Kidney (tissue), 22 donors: ENCODE measurements at places on chromosomes 3 and 15. TPM values are rescaled to one million over a fixed set of nuclear protein-coding genes. Genes with fewer than 3 reads are reported as not detected.

DNA sequence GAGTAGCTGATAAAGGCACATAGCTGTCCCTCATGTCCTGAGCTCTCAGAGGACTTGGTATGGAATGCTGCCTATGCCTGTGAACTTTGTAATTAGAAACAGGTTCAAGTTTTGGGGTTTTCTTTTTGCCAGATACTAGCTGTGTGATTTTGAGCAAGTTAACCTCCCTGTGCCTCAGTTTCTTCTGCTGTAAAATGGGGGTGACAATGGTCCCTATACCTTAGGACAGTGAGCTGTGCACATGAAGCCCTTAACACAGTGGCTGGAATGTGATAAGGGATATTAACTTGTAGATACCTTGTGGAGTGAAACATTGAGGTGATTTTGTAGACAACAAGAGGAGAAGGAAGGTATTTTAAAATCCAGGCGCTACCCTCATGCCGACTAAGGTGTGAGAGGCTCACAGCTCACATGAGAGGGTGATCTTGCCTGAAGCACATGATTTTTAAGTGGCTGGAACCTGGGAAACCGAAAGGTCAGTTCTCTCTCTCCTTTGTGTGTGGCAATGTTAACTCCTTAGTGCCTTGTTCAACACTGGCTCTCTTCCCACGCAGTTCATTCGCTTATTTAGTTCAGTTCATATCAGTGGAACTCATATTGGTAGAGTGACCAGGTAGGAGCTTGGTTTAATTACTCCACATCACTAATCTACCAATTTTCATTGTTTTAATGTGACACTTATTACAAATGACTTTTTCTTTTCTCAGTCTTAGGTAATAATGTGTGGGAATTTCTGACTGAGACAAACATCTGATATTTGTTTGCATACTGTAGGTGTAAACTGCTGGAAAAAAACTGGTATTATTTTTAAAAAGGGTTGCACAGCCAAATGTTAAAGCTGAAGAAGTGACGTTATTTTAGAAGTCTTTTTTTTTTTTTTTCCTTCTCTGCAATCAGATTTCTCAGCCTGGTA is 236.2 kb downstream of the ITPR1 start:
- DNase-seq: no peak

The HHATL gene
- not detected for total RNA-seq

DNA sequence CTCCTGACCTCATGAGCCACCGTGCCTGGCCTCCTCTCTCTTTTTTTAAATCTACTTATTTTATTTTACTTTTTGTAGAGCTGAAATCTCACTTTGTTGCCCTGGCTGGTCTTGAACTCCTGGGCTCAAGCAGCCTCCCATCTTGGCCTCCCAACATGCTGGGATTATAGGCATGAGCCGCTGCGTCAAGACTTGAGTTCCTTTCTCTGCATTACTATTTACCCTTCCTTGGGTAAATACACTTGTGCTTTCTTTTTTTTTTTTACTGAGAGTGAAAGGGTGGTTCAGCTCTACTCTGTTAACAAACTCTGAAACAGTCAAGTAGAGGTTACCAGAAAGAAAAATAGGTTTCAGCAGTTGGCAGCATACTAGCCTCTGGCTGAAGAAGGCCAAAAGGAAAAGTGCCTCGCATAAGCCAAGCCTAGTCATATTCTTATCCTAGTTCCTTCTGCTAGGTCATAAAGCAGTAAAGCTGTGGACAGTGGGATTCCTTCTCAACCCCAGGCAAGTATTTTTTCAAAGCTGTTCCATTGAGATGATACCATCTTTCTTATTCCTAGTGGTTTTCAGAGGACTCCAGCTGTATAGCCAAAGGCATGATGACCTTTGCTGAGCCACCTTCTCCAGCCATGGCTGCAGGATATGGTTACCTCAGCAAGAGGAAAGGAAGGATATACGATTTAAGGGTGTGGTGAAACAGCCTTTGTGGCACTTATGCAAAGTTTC is 135.1 kb downstream of the RBPMS2 start:
- DNase-seq: no peak

- no peak for DNase-seq
These were observed 52.9 kb upstream of the ZDHHC23 start for GRCh38 chr3:113894927-113895326.

GRCh38 chr3:126540342-126540849 is 16.4 kb downstream of the CHST13 start:
- DNase-seq: peak; percentile 31

- DNase-seq: peak; percentile 1
These were observed 60.0 kb downstream of the APBA2 start for GRCh38 chr15:28945626-28946230.
